Activated naive CD4-positive, alpha-beta T cell treated with Interleukin-2 at 50 U/mL for 16 hours (primary cell): ENCODE measurements at places on chromosomes 12 and 14.

- no peak for DNase-seq
These were observed 965.4 kb downstream of the LRFN5 start for GRCh38 chr14:42572032-42572431.

DNA sequence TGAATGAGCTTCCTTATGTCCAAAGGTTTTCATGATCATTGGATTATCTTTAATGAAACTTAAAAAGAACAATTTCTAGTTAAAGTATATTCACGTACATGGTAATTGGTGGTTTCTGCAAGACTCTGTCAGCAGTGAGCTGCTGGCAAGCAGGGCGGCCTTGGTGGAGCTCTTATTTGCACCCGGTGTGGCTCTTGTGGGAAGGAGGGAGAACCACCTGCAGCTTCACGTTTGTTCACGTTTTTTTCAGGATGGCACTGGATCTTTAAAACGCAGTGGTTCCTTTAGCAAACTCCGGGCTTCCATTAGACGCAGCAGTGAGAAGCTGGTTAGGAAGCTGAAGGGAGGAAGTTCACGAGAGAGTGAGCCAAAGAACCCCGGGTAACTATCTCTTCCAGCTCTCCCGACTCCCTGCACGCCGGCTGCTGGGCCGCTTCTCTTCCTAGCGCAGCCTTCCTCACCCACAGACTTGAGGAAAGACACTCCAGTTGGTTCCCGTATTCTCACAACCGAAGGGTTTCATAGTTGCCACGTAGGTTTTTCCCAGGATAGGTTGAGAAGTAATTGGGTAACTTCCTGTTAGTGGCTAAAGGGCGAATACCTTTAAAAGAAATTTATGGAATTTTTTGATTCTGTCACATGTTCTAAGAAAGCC, 28.3 kb downstream of the XRCC3 start:
- DNase-seq, result no peak

GRCh38 chr12:52715416-52715815, 12.1 kb upstream of the KRT77 start:
- no peak for DNase-seq

DNA sequence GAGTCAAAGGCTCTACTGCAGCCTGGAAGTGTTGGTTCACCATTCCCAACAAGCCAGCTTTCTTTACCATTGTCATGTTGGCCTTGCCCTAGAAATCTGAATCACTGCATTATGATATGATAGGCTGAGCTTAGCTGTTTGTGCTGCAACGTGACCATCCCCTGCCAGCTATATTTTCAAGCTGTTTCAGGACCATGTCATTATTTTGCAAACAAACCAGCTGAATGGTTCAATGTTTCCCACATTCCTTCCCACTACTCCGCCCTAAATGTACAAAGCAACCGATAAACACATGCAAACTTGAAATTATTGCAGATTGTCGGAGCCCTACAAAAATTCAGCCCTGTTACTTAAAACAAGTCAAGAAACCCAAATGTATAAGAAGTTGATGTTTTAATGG, 136.1 kb downstream of the KICS2 start:
- DNase-seq, result no peak

DNA sequence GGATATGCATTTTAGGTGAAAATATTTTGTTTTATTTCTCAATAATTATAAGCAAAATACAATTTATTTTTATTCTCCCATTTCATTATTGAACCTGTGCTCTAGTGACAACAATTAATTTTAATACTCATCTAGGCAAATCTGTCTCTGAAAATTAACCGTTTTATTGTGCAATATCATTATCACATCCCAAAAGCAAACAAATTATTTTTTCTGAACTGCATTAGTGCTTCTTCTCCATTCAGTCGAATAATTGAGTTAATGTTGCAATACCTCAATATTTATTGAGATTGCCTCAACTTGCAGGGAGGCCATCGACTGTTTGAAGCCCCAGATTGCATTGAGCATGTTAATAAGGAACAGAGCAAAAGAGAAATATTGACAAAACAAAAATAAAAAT, 303.2 kb upstream of the LRFN5 start:
- no peak for DNase-seq
